ENCODE measurements at places on chromosomes 13 and 19.

GRCh38 chr19:40081411-40081810 lies 9.3 kb downstream of the ZNF780A start:
- no peak for DNase-seq

DNA sequence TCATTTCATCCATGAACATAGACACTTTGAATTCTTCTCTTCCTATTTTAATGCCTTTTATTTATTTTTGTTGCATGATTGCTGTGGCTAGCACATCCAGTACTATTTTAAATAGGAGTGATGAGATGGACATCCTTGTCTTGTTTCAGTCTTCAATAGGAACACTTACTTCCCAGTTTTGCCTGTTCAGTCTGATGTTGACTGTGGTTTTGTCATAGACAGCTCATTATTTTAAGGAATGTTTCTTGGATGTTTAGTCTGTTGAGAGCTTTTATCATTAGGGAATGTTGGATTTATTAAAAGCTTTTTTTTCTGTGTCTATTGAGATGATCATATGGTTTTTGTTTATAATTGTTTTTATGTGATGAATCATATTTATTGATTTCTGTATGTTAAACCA lies 586.6 kb downstream of the SLITRK1 start:
- DNase-seq = no peak

- DNase-seq = peak; percentile 10
Measured at GRCh38 chr19:58038688-58039204, 4.9 kb downstream of the ZSCAN1 start.

DNA sequence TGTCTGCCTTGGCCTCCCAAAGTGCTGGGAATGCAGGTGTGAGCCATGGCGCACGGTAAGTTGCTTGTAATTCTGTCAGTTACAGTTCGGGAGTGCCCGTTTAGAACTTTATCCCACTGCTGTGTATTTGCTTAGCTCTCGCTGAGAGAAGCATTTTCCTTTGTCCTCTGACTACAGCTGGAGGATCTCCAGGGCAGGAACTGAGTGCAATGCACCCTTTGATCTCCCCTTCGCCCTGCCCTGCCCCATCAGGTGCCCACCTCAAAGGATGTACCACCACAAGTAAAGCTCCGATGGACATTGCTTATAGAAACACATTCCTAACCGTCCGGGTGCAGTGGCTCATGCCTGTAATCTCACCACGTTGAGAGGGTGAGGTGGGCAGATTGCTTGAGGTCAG lies 6.5 kb downstream of the BRME1 start:
- DNase-seq = no peak

Measured in cerebellar cortex (tissue), 1 donor.